ENCODE measurements at places on chromosomes 6 and 20. TPM values are rescaled to one million over a fixed set of nuclear protein-coding genes. Genes with fewer than 3 reads are reported as not detected.

CDC40 gene
- 36.2 TPM for total RNA-seq

DNMT3B gene
- 13.9 TPM for total RNA-seq

SLC17A9 gene
- 33.6 TPM for total RNA-seq

JPH2 gene
- not detected for total RNA-seq

TSBP1 gene
- not detected for total RNA-seq

ZNF512B gene
- total RNA-seq = 30.6 TPM

ENPP3 gene
- 23.9 TPM for total RNA-seq

GPANK1 gene
- total RNA-seq = 25.3 TPM

CUTA gene
- 180 TPM for total RNA-seq
